IPS-NIHi11 (cell line): ENCODE measurements at places on chromosomes 2 and 18.

GRCh38 chr2:8822218-8822617, 15.2 kb downstream of the KIDINS220 start:
- DNase-seq, result no peak

DNA sequence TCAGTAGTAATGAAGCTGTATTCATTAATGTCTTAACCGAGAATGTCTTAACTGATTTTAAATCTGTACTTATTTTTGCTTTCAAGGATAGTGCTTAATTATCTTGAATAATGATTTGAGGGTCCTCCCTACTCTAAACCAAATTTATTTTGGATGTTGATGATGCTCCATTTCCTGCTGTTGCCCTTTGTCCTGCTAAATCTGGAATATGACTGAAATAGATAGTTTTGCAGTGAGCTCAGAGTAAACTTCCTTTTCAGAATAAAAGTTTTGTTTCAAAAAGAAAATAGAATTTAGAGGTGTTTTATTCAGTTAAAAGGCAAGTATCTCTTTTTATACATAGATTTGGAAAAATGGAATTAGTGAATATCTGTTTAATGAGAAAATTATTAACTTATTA, 8.1 kb downstream of the NBEAL1 start:
- no peak for DNase-seq

GRCh38 chr2:134712736-134713135, 6.1 kb downstream of the TMEM163 start:
- no peak for DNase-seq

- DNase-seq, result no peak
Measured at GRCh38 chr18:79846936-79847557, 49.3 kb downstream of the KCNG2 start.

- DNase-seq, result no peak
Measured at GRCh38 chr2:103448495-103448894, 686.7 kb downstream of the TMEM182 start.

GRCh38 chr18:62919109-62919838, 203.9 kb downstream of the PHLPP1 start:
- DNase-seq, result no peak

- no peak for DNase-seq
Measured at GRCh38 chr2:238821391-238821790, 26.5 kb upstream of the TWIST2 start.

- peak; percentile 70 for DNase-seq
Measured at GRCh38 chr2:96265349-96265839, 403 bp downstream of the TMEM127 start.

DNA sequence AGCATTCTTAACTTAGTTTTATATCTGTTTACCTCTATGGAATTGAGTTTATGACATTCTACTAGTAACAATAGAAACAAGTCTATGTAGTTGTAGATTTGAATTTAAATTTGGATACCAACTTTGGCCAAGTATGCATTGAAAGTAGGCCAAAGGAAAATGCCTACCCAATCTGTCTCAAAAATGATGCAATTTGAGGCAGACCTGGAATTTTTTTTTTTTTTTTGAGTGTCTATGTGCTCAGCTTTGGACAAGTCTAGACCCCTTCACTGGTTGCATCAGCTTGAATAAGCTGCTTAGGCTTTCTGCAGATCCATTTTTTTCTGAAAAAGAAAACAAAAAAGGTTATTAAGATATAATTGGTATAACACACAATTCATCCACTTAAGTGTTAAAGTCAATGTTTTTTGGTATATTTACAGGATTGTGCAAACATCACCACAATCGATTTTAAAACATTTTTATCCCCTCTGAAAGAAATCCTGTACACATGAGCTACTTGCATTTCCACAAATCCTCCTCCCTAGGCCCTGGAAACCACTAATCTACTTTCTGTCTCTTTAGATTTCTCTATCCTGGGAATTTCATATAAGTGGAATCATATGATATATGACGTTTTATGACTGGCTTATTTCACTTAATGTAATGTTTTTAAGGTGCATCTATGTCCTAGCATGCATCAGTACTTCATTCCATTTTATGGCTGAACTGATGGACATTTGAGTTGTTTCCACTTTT, 185.1 kb upstream of the CCDC68 start:
- DNase-seq, result no peak

GRCh38 chr18:64474773-64475172, 325.9 kb upstream of the LINC00305 start:
- DNase-seq, result no peak

DNA sequence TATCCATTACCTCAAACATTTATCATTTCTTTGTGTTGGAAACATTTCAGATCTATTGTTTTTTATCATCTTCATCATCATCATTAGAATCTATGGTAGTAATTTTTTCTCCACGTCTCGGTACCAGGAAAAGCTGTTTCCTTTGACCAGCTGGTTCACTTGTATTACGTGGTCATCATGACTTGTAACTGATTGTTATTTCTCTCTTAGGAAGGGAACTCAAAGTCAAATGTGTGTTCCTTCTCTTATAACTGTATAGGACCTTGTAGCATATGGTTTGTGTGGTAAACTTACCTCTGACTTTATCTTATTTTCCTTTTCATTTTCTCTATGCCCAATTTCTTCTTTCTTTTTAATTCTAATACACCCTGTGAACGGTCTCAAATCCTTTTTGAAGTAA, 16.5 kb downstream of the NCOA1 start:
- no peak for DNase-seq

DNA sequence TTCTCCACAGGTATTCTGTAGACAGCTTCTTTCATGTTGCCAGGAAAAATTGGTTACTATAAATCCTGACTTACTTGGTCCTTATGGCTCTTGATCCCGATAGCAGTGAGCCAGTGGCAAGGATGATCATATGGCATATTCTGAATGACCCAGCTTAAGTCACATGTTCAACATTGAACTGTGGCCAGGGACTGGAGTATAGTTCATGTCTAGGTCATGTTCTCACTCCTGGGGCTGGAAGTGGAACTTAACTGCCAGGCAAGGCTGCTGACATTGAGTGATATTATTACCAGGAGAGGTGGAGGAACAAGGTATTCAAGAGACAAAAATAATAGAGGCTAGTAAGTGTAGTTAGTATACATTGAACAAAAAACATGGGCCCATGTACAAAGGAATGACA, 26.2 kb downstream of the R3HDM1 start:
- DNase-seq, result no peak

GRCh38 chr2:27990030-27990590, 99.6 kb downstream of the BABAM2 start:
- no peak for DNase-seq

GRCh38 chr2:48750128-48750739, 5.3 kb downstream of the LHCGR start:
- DNase-seq, result no peak

GRCh38 chr18:79875531-79875919, 75.9 kb downstream of the SLC66A2 start:
- peak; percentile 8 for DNase-seq

- no peak for DNase-seq
Measured at GRCh38 chr18:66729442-66730239, 125.8 kb upstream of the CDH19 start.

DNA sequence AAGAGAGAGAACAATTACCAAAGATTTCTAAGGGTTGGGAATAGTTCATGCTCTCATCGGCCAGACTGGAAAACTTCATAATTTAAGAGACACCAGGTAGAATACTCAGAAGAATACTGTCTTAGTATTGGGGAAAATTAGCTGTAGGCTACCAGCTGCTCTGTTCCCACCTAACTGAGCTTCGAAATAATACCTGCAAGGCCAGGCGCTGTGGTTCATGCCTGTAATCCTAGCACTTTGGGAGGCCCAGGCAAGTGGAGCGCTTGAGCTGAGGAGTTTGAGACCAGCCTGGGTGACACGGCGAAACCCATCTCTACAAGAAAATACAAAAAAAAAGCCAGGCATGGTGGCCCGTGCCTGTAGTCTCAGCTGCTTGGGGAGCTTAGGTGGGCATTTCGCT, 35.8 kb downstream of the MAP4K3 start:
- no peak for DNase-seq

DNA sequence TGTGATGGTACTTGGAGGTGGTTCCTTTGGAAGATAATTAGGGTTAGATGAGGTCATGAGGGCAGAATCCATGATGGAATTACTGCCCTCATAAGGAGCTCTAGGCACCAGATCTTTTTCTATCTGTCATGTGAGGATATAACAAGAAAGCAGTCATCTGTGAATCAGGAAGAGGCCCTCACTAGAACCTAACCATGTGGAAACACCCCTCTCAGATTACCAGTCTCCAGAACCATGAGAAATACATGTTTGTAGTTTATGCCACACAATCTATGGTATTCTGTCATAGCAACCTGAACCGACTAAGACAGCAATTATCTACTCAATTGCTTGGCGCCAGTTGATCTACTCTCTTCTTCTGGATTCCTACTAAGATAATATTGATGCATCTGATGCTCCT, 2.4 kb upstream of the SERPINB10 start:
- DNase-seq, result no peak

DNA sequence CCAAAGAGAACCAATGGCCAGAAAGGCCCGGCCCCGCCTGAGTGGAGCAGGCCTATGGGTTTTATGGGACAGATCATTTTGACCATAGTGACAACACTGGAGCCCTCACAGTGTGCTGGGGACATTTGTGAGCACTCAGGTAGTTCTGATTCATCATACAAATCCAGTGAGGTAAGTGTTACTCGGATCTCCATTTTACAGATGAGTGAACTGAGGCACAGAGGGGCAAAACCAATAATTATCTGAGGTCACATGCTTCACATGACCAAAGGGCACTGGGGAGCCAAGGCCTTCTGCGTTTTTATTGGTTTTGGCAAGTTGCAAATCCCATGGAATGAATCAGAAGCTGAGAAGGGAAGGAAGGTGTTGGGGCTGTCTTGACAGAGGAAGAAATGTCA, 111.5 kb upstream of the MGAT5 start:
- DNase-seq, result no peak

DNA sequence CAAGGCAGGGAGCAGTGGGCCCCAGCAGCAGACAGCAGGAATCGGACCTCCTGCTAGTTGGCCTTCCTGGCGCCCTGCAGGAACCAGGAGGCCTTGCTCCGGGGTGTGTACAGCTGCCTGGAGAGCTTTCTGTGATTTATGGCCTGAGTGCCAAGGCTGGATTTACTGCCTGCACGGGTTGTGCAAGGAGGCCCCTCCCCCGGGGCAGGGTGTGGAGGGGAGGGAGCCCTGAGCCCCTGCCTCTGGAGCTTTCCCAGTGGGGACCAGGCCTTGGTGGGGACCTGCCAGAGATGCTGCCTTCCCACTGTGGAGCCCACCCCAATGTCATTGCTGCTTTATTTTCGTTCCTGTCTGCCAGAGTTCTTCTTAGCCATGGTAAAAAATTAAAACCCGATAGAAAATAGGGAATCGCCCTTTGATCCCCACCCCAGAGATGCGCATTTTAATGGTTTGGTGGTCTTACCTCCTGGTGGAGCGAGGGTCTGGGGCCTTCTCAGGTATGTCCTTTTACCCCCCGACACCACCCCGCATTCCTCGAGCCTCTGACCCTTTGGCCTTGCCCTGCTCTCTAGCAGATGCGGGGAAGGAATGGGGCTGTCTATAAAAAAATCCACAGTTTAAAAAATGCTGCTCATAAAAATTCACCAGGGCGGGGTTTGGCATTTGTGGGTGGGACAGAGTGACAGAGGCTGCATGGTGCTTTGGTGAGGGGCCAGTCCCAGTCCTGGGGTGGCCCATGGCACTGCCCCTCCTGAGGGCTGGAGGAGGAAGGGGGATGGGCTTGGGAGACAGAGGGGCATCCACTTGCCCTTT, 6.9 kb upstream of the RALB start:
- peak; percentile 66 for DNase-seq

DNA sequence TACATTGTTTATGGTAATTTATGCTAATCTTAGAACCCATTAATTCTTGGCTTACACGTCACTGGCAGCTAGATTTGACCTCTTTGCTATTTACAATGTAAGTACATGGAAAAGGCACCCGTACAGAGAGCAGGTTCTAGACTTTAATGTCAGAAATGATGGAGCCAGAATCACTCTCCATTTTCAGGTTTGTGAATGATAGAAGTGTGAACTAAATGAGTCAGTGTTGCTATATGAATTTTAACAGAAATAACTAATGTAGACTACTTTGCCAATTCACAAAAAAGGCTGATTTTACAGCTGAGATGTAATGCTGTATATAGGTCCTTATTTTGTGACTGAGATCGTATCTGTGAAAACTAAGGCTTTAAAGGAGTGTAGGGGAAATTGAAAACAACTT, 214.6 kb downstream of the LDLRAD4 start:
- no peak for DNase-seq

- no peak for DNase-seq
Measured at GRCh38 chr2:227819398-227819697, 5.7 kb downstream of the CCL20 start.

- DNase-seq, result no peak
Measured at GRCh38 chr2:206915121-206915520, 24.2 kb upstream of the CPO start.

DNA sequence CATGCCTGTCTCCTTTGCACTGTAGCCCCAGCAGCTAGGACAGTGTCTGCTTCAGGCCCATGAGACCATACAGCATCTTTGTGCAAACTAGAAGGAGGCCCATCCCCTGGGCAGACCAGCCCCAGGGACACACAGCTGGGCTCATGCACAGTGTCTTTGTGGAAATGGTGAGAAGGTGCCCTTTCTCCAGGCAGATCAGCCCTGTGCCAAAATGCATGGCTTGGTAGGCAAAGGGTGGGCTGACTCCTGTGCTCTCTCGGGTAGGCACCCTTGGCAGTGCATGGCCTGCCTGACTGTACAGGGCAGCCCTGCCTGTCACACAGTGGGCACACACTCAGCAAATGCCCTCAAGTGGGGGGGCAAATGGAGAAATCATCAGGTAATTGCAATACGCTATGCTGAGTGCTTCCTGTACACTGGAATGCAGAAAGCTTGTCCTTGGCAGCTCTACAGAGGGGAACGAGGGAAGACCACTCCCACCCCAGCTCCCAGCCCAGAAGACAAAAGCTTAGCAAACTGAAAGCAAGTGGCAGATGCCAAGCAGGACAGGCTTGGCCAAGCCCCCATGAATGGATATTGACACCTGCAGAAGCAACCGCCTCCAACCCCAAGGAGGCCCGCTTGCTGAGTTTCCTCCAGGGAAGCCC, 21.6 kb downstream of the TNS1 start:
- no peak for DNase-seq

DNA sequence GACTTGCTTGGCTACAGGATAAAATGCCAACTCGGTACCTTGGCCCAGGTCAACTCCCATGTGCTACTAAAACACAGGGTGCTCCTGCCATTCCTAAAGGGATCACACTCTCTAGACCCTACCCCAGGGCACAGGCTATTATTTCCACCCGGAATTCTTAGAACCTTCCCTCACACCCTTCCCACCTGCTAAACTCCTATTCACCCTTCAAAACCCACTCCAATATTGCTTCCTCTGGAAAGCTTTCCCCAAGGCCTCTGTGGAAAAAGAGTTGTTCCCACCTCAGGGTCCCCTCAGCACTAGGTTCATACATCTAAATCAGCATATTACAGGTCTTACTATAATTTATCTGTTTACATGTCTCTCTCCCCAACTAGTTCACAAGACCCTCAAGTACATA, 75.0 kb upstream of the TANC1 start:
- no peak for DNase-seq

- DNase-seq, result no peak
Measured at GRCh38 chr18:76951456-76952247, 129.3 kb downstream of the ZNF236 start.

GRCh38 chr2:222380456-222380855, 43.9 kb upstream of the SGPP2 start:
- DNase-seq, result no peak

- no peak for DNase-seq
Measured at GRCh38 chr2:204824751-204825453, 279.6 kb downstream of the PARD3B start.
